ENCODE measurements at places on chromosomes 12 and 14. TPM values are rescaled to one million over a fixed set of nuclear protein-coding genes. Genes with fewer than 3 reads are reported as not detected.

CLEC14A gene
- total RNA-seq: 2.6 TPM

RNASE3 gene
- not detected for total RNA-seq

TROAP gene
- total RNA-seq: 0.51 TPM

NRXN3 gene
- 0.51 TPM for total RNA-seq

Data from fibroblast of lung (primary cell).